ENCODE measurements at places on chromosomes 11 and 22.
A peak's percentile ranks its signal among the peaks of the same experiment; 100 is the strongest.

- DNase-seq, result no peak
Observed at GRCh38 chr11:36162883-36163434, 126.3 kb downstream of the COMMD9 start.

DNA sequence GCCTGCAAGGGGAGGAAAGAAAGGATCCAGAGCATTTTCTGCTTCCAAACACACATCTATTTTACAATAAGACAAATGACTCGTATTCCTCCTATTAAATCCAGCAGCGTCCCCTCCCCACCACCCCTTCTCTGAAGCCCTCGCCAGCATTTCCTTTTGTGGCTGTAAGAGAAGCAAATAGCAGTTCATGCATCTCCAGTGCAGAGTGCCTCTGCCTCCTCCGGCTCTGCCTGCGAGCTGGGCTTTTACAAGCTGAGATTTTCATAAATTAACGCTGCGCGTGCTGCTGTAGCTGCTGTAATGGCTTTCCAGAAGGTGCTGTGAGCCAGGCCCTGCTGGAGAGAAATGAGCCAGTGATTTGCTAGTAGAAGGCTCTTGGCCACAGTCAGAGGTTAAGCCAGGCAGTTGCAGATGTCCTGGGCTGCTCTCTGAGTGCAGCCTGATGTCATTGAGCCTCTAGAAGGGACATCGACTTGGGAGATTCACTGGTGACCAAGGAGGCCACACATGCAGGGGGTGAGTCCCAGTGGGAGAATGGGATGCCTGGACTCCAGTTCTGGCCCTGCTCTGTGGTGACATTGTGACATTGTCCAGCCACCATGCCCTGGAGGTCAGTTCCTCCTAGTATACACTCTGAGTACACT is 134.5 kb upstream of the NAV2 start:
- DNase-seq, result no peak

GRCh38 chr11:77472991-77473800 is 698 bp downstream of the PAK1 start:
- peak; percentile 63 for DNase-seq

GRCh38 chr22:35065796-35066218 is at the start of gene ISX:
Gene ISX, plus strand, starts transcription at chr22:35066158. Its CDS starts 930 bp downstream, at chr22:35067088.
- DNase-seq, result no peak

GRCh38 chr11:27040302-27041115 is at the start of gene BBOX1:
Gene BBOX1, plus strand, starts transcription at chr11:27040815. Its CDS starts 14,616 bp downstream, at chr11:27055431.
- no peak for DNase-seq

DNA sequence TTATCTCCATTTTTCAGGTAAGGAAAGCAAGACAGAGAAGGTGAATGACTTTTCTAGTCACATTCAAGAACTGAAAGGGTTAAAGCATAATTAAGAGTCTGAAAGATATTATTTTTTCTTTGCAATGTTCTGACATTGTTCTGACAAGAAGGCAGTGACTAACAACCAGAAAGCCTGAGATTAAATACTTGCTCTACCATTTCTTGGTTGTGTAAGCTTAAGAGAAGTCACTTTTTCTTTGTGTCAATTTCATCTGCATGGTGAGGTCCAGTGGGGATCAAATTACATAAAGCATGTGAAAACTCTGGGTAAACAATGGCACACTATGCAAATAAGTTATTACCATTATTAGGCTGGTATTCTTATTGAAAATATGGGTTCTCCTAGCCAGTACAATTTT is 73.7 kb downstream of the PHF21A start:
- no peak for DNase-seq

DNA sequence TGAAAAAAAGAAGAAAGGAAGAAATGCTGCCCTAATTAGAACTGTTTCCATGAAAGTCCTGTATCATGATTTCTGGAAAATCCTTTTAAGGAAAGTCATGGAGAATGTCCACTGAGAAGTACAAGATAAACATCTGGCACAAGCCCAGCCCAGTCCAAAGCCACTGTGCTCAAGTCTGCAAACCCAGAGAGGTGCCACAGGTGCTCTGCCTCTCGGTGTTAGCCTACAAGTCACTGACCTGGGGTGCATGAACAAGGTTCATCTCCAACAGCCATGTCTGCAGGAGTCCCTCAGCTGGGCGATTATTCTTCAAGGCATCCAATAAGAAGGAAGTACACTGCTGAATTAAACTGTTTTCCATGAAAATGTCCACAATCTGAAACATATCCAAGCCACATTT is 51.1 kb upstream of the SLC25A1 start:
- no peak for DNase-seq

Data from CD4-positive, alpha-beta T cell treated with Interleukin-1 beta for 1 hour (primary cell).